ENCODE measurements at places on chromosomes 1 and 21.

- H3K27me3 ChIP-seq = no peaks in the 10 kb centered on the region
- no peak overlapping the region for H3K27ac ChIP-seq
- H3K4me1 ChIP-seq = peaks cover 5% of the 10 kb centered on the region
- H3K36me3 ChIP-seq = no peaks in the 10 kb centered on the region
Observed at GRCh38 chr1:89355056-89355455, 8.8 kb upstream of the GBP6 start.

GRCh38 chr1:78840453-78841271 lies 165.9 kb downstream of the ADGRL4 start:
- no peak overlapping the region for H3K4me3 ChIP-seq
- no peaks in the 10 kb centered on the region for H3K27me3 ChIP-seq
- no peaks in the 10 kb centered on the region for H3K4me1 ChIP-seq
- H3K27ac ChIP-seq = no peak overlapping the region
- no peak for DNase-seq
- H3K36me3 ChIP-seq = no peaks in the 10 kb centered on the region

GRCh38 chr1:98221923-98222322 lies 301.1 kb upstream of the DPYD start:
- no peaks in the 10 kb centered on the region for H3K36me3 ChIP-seq
- no peaks in the 10 kb centered on the region for H3K4me1 ChIP-seq
- no peak overlapping the region for H3K27ac ChIP-seq

DNA sequence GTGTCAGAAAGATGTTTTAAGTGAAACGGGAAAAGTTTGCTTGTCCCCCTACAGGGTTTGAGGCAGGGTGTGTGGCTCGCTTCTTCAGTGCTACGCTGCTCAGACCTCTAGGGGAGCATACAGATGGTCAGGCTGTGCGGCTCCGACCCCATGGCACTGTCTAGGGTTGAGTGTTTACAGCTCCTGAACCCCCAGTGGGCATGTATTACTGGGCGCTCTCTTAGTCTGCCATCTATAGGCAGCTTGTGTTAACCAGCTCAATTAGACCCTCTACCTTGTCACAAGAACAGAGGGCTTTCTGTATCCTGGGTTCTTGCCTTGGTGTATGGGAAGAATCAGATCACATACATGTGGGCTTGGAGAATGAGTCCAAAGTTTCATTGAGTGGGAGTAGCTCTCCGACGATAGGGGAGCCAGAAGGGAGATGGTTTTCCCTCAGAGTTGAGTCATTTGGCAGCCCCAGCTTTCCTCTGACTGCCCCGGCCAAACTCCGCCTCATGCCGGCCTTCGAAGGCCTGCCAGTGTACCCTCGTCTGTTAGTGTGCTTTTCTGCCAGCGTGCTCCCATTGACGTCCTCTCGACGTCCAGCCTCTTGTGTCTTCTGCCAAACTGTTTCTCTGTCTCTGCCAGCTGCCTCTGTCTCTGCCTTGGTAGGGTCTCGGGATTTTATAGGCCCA lies 38.6 kb upstream of the ADGRL4 start:
- no peaks in the 10 kb centered on the region for H3K36me3 ChIP-seq
- H3K4me3 ChIP-seq = no peak overlapping the region

GRCh38 chr1:37732111-37732780 lies 32.7 kb downstream of the EPHA10 start:
- H3K27me3 ChIP-seq = peaks cover 44% of the 10 kb centered on the region
- H3K27ac ChIP-seq = no peak overlapping the region
- H3K36me3 ChIP-seq = no peaks in the 10 kb centered on the region

DNA sequence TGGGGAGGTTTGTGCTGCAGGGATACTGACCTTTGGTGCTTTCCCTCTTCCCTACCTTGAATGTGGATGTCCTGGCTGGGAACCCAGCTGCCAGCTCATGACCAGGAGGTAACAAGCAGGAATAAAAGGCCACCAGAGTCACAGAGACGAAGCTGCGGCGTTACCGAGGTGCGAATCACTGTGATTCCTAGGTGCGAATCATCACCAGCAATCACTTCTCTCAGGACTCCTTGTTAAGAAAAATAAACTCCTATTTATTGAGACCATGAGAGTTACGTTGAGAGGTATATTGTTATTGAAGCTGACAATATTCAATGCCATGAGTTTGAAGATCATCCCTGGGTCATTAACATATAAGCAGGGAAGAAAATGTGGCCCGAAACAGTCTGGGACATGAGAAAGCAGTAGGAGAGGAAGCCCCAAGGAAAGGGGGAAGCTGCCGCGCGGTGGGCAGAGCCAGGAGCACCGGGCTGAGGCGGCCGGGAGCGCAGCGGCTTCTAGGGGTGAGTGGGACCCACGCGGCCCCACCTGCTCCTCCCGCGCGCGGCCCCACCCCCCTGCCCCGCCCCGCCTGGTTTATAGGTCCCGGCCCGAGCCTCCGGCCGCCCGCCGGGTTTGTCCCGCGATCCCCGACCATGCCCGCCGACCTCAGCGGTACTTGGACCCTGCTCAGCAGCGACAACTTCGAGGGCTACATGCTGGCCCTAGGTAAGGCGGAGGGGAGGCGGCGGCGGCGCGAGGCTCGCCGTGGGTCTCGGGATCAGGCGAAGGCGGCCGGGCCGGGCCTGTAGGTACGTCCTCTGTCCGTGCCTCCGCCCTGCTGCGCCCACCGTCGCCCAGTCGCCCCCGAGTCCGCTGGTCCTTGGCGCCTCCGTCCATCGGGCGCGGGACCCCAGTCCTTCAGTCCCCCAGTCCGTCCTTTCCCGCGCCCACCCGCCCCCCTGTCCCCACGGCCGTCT lies at the start of gene RBP7:
Gene RBP7, plus strand, starts transcription at position 605 of the 959 bp plus-strand sequence. Its CDS starts 31 bp downstream, at position 636.
- H3K4me1 ChIP-seq = peaks cover 9% of the 10 kb centered on the region
- peaks cover 4% of the 10 kb centered on the region for H3K27me3 ChIP-seq
- no peak for DNase-seq
- H3K36me3 ChIP-seq = no peaks in the 10 kb centered on the region
- H3K27ac ChIP-seq = no peak within 1 kb of the TSS
- peak within 1 kb of the TSS; percentile 59 for H3K4me3 ChIP-seq

GRCh38 chr1:10588640-10589039 lies 113.9 kb downstream of the PEX14 start:
- no peaks in the 10 kb centered on the region for H3K36me3 ChIP-seq
- H3K27me3 ChIP-seq = no peaks in the 10 kb centered on the region
- H3K27ac ChIP-seq = no peak overlapping the region
- no peaks in the 10 kb centered on the region for H3K4me1 ChIP-seq
- no peak for DNase-seq
- no peak overlapping the region for H3K4me3 ChIP-seq

DNA sequence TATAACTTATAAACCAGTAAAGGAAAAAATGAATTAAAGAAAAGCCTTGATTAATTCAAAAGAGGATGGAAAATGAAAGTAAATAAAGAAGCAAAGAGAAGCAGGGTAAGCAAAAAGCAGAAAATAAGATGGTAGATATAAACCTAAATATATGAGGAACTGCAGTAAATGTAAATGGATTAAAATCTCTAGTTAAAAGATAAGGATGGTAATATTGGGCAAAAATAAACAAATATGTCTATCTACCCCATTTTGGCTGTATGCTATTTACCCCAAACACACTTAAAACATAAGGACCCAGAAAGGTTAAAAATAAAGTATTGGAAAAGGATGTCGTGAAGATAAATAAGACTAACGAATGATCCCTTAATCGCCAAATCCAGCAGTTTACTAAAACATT lies 161.9 kb downstream of the FOXD2 start:
- H3K4me3 ChIP-seq = no peak overlapping the region
- peaks cover 15% of the 10 kb centered on the region for H3K27me3 ChIP-seq
- no peak for DNase-seq
- H3K36me3 ChIP-seq = no peaks in the 10 kb centered on the region
- no peak overlapping the region for H3K27ac ChIP-seq

DNA sequence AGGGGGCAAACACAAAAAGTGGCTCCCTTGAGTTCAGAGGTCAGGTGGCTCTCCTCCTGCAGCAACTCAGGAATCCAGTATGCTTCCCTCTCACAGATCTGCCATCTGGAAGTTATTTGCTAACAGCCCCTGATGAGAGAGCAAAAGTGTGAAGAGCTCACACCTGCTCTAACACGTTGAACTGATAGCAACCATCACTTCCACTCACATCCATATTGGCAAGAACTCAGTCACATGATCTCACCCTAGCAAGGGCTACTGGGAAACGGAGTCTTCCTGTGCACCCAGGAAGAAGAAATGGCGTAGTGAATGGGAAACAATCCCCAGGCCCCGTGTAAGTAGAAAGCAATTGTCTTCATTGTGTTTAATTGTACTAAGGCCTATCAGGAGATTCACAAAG lies 20.7 kb upstream of the SLC45A1 start:
- peaks cover 19% of the 10 kb centered on the region for H3K27me3 ChIP-seq
- DNase-seq = no peak
- H3K4me1 ChIP-seq = no peaks in the 10 kb centered on the region
- no peak overlapping the region for H3K27ac ChIP-seq
- H3K4me3 ChIP-seq = no peak overlapping the region
- H3K36me3 ChIP-seq = no peaks in the 10 kb centered on the region

GRCh38 chr1:77271852-77272580 lies 9.8 kb upstream of the AK5 start:
- no peaks in the 10 kb centered on the region for H3K27me3 ChIP-seq
- H3K4me3 ChIP-seq = no peak overlapping the region
- no peaks in the 10 kb centered on the region for H3K36me3 ChIP-seq
- DNase-seq = no peak

DNA sequence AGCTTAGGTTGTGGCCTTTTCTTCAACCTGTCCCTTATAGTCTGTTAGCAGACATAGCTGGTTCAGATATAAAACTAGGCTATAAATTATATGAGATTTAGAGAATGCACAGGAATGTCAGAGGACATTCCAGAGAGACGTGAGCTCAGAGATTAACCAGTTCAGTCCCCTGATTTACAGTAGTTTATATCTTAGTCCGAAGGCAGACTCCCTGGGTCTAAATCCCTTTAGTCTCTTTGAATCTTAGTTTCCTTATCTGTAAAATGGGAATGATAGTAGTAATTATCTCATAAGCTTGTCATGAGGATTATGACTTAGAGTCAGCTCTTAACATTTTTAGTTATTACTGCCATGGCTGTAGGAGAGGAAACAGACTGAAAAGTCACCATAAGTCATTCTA lies 45.5 kb upstream of the PLXNA2 start:
- H3K4me3 ChIP-seq = no peak overlapping the region
- H3K27ac ChIP-seq = no peak overlapping the region
- H3K27me3 ChIP-seq = peaks cover 10% of the 10 kb centered on the region
- no peaks in the 10 kb centered on the region for H3K36me3 ChIP-seq
- no peak for DNase-seq
- H3K4me1 ChIP-seq = no peaks in the 10 kb centered on the region

- H3K27me3 ChIP-seq = peaks cover 34% of the 10 kb centered on the region
- H3K27ac ChIP-seq = no peak overlapping the region
- H3K36me3 ChIP-seq = no peaks in the 10 kb centered on the region
Observed at GRCh38 chr21:42153046-42153686, 65.8 kb upstream of the ABCG1 start.

GRCh38 chr1:101240041-101240430 lies 3.2 kb downstream of the S1PR1 start:
- peak overlapping the region; percentile 56 for H3K27ac ChIP-seq
- H3K4me3 ChIP-seq = peak overlapping the region; percentile 67
- H3K36me3 ChIP-seq = peaks cover 49% of the 10 kb centered on the region
- peak; percentile 7 for DNase-seq
- peaks cover 49% of the 10 kb centered on the region for H3K4me1 ChIP-seq
- no peaks in the 10 kb centered on the region for H3K27me3 ChIP-seq

GRCh38 chr1:21669258-21670058 lies at the start of gene RAP1GAP:
Gene RAP1GAP, minus strand, starts transcription at chr1:21669357. Its CDS starts 49,325 bp downstream, at chr1:21620032.
- peaks cover 24% of the 10 kb centered on the region for H3K4me1 ChIP-seq
- no peaks in the 10 kb centered on the region for H3K36me3 ChIP-seq
- peak; percentile 34 for DNase-seq
- no peak within 1 kb of the TSS for H3K27ac ChIP-seq
- peak within 1 kb of the TSS; percentile 48 for H3K4me3 ChIP-seq

- no peak for DNase-seq
- H3K36me3 ChIP-seq = no peaks in the 10 kb centered on the region
- H3K4me1 ChIP-seq = no peaks in the 10 kb centered on the region
- no peak overlapping the region for H3K4me3 ChIP-seq
- H3K27ac ChIP-seq = no peak overlapping the region
Observed at GRCh38 chr1:245599371-245600174, 444.8 kb downstream of the KIF26B start.

DNA sequence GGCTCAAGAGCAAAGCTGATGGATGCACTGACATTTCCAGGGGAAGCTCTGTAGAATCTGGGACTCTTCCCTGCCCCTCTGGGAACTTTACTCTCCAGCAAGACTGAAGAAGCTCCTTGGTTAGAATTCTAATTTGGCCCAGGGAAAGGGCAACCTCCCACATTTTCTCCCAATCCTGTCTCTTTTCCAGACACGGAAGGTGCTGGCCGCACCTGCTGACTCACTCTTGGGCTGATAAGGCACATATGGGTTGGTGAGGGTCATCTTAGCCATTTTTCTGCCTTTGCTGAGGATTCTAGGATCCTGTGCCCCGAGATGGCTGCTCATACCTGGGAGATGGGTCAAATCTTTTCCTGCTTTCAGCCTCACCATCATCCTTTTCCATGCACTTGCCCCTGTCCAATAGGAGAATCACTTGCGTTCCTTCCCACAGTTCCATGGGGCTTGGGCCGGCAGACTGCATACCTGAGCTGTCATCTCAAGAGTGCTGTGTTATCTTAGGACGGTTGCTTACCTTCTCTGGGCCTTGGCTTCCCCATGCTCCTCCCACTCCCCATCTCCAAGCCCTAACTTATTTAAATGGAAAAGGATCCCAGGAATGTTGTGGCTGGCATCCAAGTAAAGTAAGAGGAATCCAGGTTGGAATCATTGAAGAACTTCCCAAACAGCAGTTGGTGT lies 1.3 kb downstream of the TINAGL1 start:
- no peaks in the 10 kb centered on the region for H3K27me3 ChIP-seq
- no peak overlapping the region for H3K4me3 ChIP-seq
- no peaks in the 10 kb centered on the region for H3K4me1 ChIP-seq
- H3K27ac ChIP-seq = no peak overlapping the region
- H3K36me3 ChIP-seq = no peaks in the 10 kb centered on the region

- H3K4me3 ChIP-seq = no peak overlapping the region
- DNase-seq = no peak
- H3K36me3 ChIP-seq = no peaks in the 10 kb centered on the region
- H3K27me3 ChIP-seq = no peaks in the 10 kb centered on the region
- H3K27ac ChIP-seq = no peak overlapping the region
Observed at GRCh38 chr1:65813956-65814355, 21.3 kb downstream of the PDE4B start.

DNA sequence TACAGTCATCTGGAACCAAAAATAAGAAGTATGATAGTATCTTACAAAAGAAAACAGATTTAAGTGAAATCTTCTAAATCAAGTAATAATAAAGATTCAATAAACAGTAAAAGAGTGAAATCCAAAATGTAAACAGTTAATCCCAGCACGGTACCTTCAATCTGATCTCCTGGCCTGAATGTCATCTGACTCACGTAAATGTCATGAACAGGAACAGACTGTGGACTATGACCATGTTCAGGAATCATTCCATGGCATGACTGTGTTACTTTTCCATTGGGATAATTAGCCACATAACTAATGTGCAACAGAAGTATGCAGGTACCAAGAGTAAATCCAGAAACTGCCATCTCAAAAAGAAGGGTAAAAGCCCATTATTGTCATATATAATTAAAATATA lies 18.0 kb downstream of the FRRS1 start:
- no peaks in the 10 kb centered on the region for H3K4me1 ChIP-seq
- H3K27ac ChIP-seq = no peak overlapping the region
- no peak overlapping the region for H3K4me3 ChIP-seq
- H3K36me3 ChIP-seq = no peaks in the 10 kb centered on the region
